Fibroblast of the aortic adventitia (primary cell): ENCODE measurements at places on chromosomes 3 and 15.

DNA sequence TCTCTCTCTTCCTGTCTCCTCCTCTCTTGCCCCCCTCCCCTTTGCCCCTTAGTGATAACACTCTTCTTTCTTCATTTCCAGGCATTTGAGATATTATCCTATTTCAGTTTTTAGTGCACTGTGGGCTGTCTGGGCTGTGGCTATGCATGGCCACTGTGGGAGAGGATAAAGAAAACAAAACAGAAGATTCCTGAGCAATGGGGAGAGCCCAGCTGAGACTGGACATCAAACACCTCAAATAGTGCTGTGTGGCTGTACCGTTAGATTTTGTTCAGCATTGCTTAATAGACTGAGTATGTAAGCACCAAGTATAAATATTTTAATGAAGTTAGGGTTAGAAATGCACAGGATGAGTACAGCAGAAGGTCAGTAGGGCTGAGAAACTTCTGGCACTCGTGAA is 7.9 kb upstream of the GBE1 start:
- DNase-seq, result no peak

DNA sequence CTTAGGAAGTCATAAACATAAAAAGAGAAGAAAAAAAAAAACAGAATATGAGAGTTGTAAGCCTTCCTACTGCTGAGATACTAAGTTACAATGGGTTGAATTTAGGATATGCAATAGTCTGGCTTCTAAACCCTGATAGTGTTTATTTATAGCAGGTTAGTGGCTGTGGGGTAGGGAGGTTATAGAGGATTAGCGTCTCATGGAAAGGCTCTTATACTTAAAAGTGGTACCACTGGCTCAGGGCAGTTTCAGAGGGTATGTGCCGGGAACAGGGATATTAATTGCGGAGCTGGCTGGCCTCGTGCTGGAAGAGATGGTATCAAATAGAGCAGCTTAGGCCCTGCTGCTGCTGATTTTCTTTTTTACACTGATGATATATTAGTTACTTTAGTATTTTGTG is 60.8 kb downstream of the PFN2 start:
- DNase-seq, result no peak

GRCh38 chr3:194880940-194881925 is 195.6 kb downstream of the FAM43A start:
- no peak for DNase-seq

DNA sequence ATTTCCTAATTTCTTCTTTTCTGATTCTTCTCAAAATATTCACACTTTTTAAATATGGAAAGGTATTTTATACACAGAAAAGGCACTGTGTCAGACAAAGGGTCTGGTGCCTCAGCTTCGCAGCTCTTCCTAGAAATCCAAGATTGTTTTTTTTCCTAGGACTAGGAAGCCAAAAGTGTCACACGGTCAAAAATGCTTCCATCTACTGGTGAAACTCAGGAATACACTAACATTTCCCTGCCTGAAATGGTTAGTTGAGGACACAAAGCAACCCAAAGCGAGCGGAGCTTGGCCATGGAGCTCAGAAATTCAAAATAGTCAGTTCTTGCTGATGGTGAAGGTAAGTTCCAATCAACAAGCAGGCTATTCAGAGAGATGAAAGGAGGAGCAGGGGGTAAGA is 426.5 kb upstream of the RASGRP1 start:
- peak; percentile 84 for DNase-seq

- DNase-seq, result no peak
Observed at GRCh38 chr3:72344647-72345046, 503.6 kb downstream of the SHQ1 start.
